ENCODE measurements at places on chromosomes 1 and 21.

DNA sequence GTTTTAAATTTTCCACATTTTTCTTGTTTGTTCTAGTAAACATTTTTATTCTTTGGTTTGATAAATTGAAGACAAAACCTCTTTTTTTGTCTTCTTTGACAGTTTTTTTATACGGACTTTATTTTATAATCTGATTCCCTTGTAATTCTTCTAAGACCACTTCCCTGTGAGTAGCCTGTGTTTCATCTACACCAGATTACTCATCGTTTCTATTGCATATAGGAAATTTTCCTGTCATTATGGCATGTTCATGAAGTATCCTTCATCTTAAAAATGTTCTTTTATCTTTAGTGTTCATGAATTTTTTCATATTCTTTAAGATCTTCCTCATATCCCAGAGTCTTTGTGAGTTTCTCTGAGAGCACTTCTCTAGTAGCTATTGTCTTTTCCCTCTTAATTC is 109.8 kb downstream of the USP25 start:
- no peak for DNase-seq

DNA sequence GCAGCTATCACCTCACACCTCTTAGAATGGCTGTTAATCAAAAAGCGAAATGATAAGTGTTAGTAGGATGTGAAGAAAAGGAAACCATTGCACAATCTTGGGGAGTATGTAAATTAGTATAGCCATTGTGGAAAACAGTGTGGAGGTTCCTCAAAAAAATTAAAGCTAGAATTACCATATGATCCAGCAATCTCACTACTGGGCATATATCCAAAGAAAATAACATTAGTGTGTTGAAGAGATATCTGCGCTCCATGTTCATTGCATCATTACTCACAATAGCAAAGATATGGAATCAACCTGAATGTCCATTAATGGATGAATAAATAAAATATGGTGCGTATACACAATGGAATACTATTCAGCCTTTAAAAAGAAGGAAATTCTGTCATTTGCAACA is 68.9 kb downstream of the SNRPE start:
- no peak for DNase-seq

- DNase-seq = no peak
Measured at GRCh38 chr1:90000934-90001676, 6.2 kb downstream of the ZNF326 start.

- DNase-seq = no peak
Measured at GRCh38 chr21:32560896-32561295, 24.4 kb downstream of the TCP10L start.

GRCh38 chr1:162724583-162725120 is 65.8 kb upstream of the HSD17B7 start:
- no peak for DNase-seq

Measured in T-cell (primary cell).